ENCODE measurements at places on chromosomes 7 and 10.

DNA sequence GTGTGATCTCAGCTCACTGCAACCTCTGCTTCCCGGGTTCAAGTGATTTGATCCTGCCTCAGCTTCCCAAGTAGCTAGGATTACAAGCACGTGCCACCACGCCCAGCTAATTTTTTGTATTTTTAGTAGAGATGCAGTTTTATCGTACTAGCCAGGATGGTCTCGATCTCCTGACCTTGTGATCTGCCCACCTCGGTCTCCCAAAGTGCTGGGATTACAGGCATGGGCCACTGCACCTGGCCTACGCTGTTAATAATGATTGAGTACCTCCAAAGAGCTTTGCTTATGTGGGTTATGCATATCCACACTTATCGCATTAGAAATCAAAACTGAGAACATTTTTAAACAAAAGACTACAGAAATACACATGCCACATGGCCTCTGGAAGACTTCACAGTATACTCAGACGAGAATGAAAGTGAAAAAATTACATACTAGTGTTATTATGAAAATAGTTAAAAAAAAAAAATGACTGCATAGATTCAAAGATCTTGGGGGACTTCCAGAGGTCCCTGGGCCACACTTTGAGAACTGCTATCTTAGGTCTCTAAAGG lies 25.4 kb downstream of the RPP38 start:
- no peak for DNase-seq

DNA sequence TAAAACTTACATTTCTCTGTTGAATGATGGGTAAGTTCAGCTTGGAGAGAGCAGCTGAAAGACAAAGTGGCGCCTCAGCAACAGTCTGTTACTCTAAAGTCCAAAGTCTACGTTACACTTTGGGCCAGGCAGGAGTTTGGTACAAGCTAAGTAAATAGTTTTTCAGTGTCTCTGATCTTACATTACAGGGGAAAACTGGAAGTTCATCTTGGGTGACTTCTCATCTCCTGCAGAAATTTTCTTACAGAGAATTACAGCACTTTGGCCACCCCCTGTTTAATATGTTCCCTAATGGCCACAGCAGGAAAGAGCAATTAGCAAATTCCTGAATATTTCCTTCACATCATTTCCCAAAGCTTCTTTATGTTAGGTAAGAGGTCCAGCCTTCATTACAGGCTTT lies 67.1 kb downstream of the ABCC2 start:
- no peak for DNase-seq

GRCh38 chr10:87546971-87547413 lies 42.3 kb downstream of the MINPP1 start:
- DNase-seq, result no peak

- DNase-seq, result no peak
Measured at GRCh38 chr10:116253716-116254115, 19.3 kb downstream of the GFRA1 start.

DNA sequence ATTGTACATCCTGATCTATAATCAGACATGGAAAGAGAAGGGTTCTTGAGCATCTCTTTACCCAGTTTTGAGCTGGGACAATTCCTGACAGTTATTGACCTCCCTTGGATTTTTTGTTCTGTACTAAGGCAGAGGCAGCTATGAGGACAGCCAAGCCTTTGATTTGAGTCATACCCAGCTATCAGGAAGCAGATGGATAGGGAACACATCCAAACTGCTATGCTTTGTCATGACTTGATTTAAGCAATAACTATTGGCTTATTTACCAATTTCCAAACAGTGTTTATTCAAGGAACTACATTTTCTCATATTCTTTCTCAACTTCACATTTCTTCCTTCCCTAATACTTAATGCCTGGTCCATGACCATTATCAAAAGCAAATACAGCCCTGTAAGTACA lies 396.4 kb upstream of the STEAP1 start:
- no peak for DNase-seq

DNA sequence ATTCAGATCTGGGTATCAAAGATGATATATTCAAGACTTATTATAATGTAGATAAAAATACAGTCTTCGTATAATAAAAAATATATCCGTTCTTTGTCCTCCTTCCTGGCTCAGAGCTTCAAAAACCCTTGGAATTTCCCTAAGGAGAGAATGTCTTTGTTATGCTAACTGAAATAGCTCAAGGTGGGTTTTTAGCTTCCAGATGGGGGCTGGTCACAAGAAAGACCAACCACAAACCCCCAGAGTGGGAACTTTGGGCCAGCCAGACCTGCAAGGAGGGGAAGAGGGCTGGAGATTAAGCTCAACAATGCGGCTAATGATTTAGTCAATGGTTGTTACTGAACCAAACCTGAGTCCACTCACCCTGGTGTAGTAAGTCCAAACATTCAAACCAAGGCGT lies 196.4 kb downstream of the SDHAF3 start:
- no peak for DNase-seq

GRCh38 chr7:110186334-110186733 lies 904.6 kb upstream of the LRRN3 start:
- DNase-seq, result no peak

GRCh38 chr10:124204726-124205125 lies 111.3 kb upstream of the CHST15 start:
- no peak for DNase-seq

DNA sequence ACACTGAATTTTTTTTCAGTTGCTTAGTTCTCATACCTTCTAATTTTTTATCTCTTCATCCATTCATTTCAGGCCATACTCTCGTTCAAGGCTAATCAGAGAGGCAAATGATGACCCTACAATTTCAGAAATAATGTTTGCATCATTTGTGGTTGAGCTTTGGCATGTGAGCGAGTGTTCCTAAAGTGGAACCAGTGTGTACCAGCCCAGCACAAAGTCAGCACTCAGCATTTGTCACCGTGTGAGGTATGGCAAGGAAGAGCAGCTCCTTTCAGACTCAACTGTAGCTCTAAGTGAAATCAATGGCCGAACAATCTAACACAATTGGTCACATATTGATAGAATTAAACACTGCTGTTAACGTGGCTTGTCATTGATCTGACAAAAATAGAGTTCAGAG lies 154.6 kb downstream of the POU6F2 start:
- DNase-seq, result no peak

DNA sequence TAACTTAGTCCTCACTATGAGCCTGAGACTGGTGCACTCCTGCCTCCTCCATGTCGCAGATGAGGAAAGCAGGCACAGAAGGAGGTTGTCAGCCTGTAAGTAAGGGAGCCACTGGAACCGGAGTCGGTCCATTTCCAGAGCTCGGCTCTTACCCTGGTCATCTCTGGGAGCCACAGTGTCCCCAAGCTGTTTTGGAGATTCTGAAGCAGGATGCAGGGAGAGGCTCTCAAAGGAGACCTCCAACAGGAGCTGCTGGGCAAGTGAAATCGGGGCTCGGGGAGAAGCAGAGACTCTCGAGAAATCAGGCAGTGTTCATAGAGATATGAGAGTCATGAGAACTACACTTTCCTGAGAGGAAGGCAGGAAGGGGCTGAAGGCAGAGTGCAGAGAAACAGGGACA lies 39.0 kb downstream of the VSTM4 start:
- DNase-seq, result no peak

- DNase-seq, result no peak
Measured at GRCh38 chr7:104156842-104157277, 51.0 kb downstream of the ORC5 start.

GRCh38 chr10:126977216-126977615 lies 72.0 kb downstream of the DOCK1 start:
- DNase-seq, result no peak

DNA sequence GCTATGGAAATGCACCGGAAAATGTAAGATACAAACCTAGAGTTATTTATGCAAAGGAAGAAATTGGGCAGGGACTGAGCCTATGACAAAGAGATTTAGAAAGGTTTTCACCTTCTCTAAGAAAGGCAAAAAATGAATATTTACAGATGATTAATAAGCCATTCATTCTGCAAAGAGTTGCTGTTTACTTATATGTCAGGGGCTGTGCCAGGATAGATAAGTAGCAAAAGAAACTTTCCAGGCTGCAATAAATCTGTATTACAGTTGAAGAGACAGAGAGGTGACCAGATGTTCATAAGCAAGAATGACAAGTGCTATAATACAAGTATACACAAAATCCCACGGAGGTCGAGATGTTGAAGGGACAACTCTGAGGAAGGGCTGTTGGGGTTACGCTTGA lies 299.6 kb downstream of the CALN1 start:
- no peak for DNase-seq

- DNase-seq, result no peak
Measured at GRCh38 chr7:25596443-25596842, 368.2 kb upstream of the NPVF start.

DNA sequence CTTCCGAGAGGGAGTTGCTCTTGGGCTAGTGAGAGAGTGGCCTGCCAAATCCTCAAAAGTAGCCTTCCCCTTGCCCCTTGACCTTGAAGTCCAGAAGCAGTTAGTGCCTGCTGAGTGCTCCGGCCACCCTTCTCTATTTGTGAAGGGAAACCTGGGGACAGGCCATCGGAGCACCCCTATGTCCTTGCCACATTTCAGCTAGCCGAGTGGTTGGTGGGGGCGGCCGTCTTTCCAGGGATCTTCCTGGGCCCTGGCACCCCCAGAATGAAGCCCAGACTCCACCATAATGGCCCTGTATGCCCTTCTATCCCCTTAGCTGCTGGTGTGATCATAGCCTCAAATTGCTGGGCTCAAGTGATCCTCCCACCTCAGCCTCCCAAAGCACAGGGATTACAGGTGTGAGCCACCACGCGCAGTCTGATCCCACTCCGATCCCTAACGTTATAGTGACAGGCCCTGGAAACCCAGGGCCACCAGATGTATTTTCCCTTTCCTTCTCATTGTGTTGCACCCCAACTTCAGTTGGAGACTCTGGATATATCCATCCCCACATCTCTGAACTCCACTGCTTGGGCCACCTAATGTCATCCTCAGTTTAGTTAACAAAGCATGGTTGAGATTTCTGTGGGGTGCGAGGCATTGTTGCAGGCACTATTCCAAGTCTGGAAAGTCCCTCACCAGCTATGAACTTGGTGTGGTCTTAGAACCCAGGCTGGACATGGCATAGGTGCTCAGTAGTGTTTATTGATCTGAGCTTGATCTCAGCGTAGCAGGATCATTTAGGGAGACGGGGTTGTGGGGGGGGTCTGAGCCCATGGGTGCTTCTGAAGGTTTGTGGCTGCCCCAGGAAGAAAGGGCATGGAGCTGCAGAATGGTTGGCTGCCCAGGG lies 1.6 kb downstream of the TSPAN14 start:
- no peak for DNase-seq

- no peak for DNase-seq
Measured at GRCh38 chr7:155534691-155535090, 11.7 kb downstream of the CNPY1 start.

DNA sequence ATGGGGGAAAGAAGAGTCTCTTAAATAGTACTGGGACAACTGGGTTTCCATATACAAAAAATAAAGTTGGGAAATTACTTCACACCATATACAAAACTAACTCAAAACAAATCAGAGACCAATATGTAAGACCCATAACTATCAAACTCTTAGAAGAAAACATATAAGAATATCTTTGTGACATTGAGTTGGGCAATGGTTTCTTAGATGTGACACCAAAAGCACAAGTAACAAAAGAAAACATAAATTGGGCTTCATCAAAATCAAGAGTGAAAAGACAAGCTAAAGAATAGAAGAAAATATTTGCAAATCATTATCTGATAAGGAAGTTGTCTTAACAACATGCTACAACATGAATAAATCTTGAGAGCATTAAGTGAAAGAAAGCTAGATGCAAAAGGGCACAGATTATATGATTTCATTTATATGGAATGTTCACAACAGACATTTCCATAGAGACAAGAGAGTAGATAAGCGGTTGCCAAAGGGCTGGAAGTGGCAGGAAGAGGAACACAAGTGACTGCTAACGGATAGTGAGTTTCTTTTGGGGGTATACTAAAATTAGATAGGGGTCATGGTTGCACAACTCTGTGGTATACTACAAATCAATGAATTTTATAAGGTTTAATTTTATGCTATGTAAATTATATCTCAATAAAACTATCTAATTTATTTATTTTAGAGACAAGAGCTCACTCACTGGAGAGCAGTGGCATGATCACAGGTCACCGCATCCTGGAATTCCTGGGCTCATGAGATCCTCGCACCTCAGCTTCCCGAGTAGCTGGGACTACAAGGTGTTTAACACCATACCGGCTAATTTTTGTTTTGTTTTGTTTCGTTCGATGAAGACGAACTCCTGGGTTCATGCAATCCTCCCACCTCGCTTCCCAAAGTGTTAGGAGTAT lies 35.4 kb downstream of the JMJD1C start:
- no peak for DNase-seq

DNA sequence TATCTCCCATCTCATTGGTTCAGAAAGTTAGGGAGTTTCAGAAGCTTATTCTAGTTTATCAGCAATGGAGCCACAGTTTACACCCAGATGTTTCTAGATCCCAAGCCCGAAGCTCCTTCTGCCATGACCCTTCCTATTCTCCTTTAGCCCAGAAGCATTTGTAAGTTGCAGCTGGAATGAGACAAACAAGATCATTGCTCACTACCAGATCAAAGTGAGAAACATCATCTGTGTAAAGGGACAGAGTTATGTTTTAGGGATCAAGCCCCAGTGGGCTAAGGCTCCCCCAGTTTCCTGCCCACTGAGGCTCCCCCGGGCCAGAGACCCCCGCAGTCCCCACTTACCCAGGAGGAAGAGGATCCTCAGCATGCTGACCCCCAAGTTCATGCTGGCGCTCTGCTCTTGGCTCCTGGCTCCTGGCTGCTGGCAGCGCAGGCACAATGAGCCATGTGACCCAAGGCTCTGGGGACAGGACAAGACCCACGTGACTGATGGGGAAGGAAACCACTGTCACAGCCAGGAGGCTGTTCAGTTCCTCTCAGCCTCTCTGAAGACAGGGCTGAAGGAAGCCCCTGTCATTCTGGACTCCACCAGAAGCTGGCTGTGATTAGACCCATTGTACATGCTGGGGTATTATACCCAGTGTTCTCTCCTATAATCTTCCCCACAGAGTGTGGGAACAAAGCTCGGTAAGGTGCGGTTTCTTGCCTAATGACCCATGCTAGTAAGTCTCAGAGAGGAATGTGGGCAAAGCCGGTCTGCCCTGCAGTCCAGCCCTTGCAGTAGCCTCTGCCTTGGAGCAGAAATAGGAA lies at the start of gene TMEM273:
TMEM273 (minus strand) TSS at position 442 of the 812 bp plus-strand sequence; CDS start at position 387, 55 bp downstream.
- no peak for DNase-seq

DNA sequence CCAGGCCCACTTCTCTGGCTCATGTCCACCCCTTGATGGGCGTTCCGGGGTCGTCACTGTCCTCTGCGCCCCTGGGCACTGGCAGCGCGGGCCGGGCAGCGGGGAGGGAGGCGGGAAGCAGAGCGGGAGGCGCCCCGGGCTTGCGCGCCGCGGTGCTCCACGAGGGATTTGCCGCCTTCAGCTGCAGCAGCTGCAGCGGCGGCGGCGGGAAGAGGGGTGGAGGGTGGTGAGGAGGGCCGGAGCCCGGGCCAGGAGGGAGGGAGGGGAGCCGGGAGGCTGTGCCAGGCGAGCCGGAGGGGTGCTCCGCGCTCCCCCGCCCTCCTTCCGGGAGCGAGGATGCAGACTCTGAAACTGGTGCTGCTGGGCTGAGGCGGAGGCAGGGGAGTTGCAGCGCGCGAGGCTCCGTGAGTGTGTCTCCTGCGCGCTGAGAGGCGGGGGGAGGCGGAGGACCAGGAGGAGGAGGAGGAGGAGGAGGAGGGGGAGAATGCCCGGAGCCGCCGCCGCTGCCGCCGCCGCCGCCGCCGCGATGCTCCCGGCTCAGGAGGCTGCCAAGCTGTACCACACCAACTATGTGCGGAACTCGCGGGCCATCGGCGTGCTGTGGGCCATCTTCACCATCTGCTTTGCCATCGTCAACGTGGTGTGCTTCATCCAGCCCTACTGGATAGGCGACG lies at the start of gene LHFPL3:
LHFPL3 (plus strand) TSS at position 308 of the 674 bp plus-strand sequence.
- DNase-seq, result no peak

All from activated T-cell treated with anti-CD3 and anti-CD28 coated beads for 24 hours (primary cell).